ENCODE measurements at places on chromosomes 2 and 18.

DNA sequence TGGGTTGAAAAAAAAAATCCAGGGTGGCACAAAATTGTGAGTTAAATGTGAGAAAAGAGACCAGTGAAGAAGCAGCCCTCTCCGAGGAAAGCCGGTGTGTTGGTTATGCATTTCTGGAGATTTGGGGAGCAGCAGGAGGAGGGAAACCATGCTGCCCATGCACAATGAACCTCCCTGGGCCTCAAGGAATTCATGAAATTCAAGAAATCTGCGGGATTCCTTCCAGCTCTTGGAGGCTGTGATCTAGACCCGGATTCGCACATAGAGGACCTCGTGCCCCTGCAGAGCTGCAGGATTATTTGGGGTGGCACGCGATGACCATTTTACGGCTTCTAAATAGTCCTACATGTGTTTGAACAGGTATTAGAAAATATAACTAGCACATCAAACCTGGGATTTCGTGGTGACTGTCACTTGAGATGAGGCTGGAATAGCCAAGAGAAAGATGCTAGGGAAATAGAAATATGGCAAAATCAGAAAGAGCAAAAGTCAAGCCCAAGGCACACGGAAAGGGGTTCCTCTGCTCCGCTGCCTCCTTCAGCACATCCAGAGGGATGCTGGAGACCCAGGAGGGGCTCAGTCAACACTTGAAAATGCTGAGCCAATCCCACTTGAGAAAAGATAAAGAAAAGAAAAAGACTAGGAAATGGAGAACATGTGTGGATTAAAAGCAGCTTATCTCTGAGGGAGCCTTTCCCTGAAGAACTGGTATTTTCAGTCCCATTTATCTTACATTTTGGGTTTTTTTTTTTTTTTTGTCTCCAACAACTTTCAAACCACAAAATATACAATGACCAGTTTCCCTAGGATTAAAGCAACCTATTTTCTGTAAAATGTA is 22.0 kb downstream of the KCTD1 start:
- no peak for DNase-seq

DNA sequence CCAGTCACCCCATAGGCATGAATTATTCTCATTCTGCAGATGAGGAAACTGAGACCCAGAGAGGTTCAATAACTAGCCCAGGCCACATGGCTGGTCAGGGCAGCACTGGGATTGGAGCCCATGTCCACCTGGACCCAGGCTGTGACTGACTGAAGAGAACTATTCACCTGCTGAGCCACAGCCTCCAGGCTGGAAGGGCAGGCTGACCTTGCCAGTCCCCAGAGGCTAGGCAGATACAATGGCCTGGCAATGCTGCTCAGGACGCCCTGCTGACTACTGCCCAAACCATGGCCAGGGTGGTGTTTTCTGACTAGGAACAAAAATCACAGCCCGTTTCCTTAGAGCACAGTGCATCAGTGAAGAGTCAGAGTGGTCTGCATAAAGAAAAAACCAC is 36.8 kb downstream of the HS6ST1 start:
- peak; percentile 13 for DNase-seq

DNA sequence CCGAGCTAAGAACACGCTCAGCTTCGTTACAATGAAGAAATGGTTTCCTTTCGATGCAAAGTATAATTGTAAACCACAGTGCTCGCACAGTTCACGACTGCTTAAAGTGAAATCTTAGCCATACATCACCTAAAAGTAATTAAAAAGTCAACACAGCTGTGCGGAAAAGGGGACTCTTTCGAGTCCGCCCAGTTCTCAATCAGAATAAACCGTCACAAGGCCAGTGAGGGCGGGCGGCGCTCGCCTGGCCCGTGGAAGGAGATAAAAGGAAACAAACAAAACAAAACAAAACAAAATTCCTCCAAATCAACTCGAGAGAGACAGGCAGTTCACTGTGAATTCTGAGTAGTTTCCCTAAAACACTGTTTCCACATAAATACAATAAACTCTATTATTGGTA is 200.9 kb downstream of the TWIST2 start:
- no peak for DNase-seq

DNA sequence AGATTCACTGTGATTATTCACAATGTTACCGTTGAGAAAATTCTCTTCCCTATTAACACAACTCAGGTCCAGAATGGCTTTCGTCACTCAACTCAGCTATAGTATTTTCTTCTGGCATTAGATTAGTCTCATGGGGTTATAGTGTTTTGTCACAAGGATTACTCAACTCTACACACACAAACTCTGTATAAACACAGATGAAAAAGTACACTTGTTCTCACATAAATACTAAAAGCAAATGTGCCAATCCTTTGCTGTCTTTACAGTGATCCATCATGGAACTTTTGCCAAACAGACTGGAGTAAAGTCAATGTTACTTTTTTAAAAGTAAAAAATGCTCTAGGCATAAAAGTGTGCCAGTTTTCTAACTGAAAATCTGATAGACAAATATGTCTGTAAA is 267.6 kb downstream of the RBM43 start:
- no peak for DNase-seq

DNA sequence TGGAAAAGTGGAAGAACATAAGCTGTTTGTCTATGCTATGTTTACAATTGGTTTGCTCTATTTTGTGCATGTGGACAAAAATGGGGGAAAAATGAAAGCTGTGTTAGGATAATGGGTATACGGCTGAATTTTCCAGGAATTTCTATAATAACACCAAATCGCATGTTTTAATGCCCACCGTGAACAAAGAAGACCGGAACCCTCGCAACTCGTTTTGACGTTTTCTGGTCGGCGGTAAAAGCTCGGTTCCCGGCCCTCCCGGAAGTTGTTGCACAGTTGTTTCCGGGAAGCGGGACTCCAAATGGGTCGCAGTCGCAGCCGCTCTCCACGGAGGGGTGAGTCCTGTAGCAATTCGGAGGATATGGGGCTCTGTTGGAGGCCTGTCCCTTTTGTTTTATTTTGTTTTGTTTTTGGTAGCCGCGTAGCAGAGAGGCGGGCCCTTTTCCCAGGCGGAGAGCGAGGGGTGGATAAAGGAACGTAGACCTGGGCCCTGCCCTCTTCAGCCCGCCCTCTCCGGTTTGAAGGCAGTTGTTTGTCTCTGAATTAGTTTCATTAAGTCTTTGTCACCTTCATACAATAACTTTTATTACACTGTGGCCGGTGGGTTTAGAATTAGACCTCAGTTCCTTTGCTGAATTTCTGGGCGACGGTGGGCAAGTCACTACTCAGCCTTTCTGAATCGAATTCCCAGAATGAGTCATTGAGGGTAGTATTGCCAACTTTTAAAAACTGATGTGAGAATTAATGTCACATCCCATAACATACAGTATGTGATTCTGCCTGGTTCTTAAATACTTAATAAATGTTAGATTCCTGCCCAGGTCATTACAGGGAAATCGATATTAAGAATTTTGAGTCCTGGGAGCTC is at the start of gene SNRNP27:
Gene SNRNP27, plus strand, starts transcription at position 273 of the 868 bp plus-strand sequence. Its CDS starts 29 bp downstream, at position 302.
- peak; percentile 79 for DNase-seq

- DNase-seq = no peak
Measured at GRCh38 chr2:227822416-227823003, 8.9 kb downstream of the CCL20 start.

- peak; percentile 79 for DNase-seq
Measured at GRCh38 chr2:134118279-134119116, 135.4 kb upstream of the MGAT5 start.

DNA sequence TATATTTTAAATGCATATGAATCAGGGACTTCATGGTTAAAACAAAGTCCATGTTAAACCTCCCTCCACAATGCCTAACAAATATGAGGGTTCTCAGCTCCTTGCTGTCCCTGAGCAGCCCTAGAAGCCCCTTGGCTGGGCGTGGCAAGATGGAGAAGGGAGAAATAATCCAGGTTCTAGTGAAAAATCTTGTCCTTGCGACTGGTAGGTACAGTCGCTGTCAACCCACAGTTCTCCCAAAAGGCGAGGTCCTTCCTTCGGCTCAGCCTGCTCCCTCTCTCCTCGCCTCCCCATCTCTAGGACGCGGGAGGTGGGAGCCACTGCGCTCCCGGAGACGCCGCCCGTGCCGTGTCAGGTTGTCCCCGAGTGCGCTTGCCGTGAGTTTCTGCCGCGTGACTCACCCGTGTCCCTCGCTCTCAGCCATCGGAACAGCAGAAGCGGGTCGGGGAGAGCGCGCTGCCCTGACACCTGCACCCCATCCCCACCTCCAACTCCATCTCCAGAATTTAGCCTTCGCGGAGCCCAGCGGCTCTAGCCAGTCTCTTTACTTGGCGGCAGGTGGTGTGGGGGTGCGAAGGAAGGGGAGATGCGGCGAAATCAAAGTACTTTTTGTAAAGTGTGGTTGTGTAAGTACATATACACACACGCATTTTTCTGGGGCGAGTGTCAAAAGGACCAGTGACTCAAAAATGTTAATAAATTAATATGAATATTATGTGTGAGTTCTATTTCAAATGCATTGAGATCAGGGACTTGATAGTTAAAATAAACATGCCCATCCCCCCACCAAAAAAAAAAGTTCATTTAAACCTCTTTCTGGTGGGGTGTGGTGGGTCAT is 65.1 kb upstream of the TMEM17 start:
- DNase-seq = peak; percentile 80

Data from right lobe of liver (tissue), 6 donors.